Left renal cortex interstitium (tissue), 4 donors: ENCODE measurements at places on chromosomes 5 and 9. TPM values are rescaled to one million over a fixed set of nuclear protein-coding genes. Genes with fewer than 3 reads are reported as not detected.

The LTC4S gene
- 4.5 TPM for polyA plus RNA-seq

The PCDHB7 gene
- polyA plus RNA-seq: 4.7 TPM

The GLRA1 gene
- 0.24 TPM for polyA plus RNA-seq

The ENTREP1 gene
- polyA plus RNA-seq: 2.4 TPM

The GHR gene
- 24.2 TPM for polyA plus RNA-seq

The SLC6A3 gene
- polyA plus RNA-seq: 0.56 TPM

The CTXN3 gene
- not detected for polyA plus RNA-seq

The ADGRD2 gene
- 0.10 TPM for polyA plus RNA-seq

The ZSWIM6 gene
- polyA plus RNA-seq: 28.2 TPM

The SHOC1 gene
- polyA plus RNA-seq: 1.5 TPM

The ADAMTS13 gene
- 6.1 TPM for polyA plus RNA-seq

The FOXD4L4 gene
- not detected for polyA plus RNA-seq

The C5orf58 gene
- 0.49 TPM for polyA plus RNA-seq

The IFNA13 gene
- polyA plus RNA-seq: not detected

The ANKRD33B gene
- 1.5 TPM for polyA plus RNA-seq

The CER1 gene
- polyA plus RNA-seq: 1.8 TPM

The ANKRD18B gene
- 1.7 TPM for polyA plus RNA-seq

The MLANA gene
- polyA plus RNA-seq: 1.8 TPM
